Neural progenitor cell (in vitro differentiated cells): ENCODE measurements at places on chromosomes 12 and 14.

DNA sequence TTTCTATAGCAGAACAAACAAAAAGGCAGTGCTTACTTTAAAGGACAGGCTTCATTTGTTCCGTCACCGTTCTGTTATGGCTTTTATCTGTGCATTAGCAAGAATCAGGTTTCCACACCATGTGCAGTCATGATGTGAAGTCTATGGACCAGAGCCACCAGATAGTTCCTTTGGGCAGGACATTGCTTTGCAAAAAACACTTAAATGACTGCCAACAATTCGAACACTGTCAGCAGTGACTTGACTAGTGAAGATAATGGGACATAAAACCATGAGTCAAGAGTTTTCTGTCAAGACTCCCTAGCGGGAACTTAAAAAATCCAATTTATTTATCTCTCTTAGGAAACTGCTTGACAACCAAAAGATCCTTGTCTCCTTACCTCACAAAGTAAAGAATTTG, 80.3 kb downstream of the NKX2-1 start:
- H3K4me1 ChIP-seq = peaks cover 47% of the 10 kb centered on the region
- no peak for DNase-seq
- peaks cover 90% of the 10 kb centered on the region for H3K27me3 ChIP-seq

DNA sequence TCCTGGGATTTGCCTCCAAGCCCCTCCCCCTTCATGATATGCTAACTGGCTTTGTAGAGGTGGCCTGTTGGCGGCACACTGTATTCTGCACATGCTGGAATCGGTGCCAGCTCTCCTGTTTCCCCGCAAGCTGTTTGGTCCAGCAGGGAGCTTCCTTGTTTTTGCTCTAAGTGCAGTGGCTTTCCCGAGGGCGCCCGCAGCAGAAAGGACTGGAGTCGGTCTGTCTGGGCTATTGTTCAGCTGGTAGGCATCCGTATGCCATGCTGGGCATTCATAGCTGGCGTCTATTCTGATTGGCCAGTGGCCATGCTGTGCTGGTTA, 88.9 kb upstream of the MED13L start:
- H3K4me3 ChIP-seq = no peak overlapping the region
- H3K27me3 ChIP-seq = no peaks in the 10 kb centered on the region
- H3K27ac ChIP-seq = no peak overlapping the region
- peak; percentile 21 for DNase-seq
- H3K36me3 ChIP-seq = no peaks in the 10 kb centered on the region

DNA sequence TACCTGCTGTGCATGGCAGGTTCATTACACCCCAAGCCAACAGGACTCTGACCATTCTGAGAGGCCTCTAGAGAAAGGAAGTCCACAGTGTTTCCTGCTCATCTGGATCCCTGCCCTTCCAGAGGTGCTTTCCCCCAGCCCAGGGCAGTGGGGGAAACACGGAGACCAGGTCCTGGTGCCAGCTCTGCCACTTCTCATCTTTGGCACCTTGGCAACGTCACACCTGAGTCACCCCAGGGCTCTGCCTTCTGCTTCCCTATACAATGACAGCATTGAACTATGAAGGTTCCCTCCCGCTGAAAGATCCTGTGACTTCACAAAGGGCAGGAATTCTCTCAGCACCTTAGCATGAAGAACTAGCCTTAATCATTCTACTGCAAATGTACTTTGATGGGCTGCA, 74.9 kb downstream of the ANO2 start:
- H3K27me3 ChIP-seq = no peaks in the 10 kb centered on the region
- H3K27ac ChIP-seq = no peak overlapping the region
- no peak overlapping the region for H3K4me3 ChIP-seq
- H3K4me1 ChIP-seq = peaks cover 12% of the 10 kb centered on the region
- no peaks in the 10 kb centered on the region for H3K36me3 ChIP-seq

DNA sequence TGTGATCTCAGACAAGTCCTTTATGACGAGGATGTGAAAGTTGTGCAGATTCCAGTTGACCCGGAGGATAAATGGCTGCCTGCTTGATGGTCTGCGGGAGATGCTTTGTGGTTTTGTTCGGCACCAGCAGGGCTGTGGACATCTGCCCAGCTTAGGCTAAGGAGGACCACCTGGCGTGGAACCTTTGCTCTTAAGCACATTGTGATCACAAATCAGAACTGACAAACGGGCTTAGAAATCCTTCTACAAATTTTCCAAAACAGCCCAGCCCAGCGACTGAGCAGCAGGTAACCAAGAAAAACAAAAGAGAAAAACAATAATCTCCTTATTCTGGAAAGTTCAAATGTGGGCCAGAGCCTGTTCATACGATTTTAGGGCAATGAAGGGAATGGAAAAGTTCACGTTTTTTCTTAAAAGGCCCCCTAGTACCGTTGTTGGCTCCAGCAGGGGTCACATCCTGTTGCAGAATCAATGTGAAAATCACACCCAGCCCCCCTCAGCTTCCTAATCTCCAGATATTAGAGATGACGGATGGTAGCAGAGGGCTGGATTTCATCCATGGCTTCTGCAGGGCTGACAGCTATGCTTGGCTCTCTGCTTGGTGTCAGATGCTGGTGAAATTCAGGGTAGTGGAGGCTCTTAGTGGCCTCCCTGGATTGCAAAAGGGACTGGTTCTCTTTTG, 81.1 kb upstream of the RFLNA start:
- no peaks in the 10 kb centered on the region for H3K27me3 ChIP-seq
- H3K27ac ChIP-seq = no peak overlapping the region
- DNase-seq = peak; percentile 28
- no peak overlapping the region for H3K4me3 ChIP-seq

GRCh38 chr12:93402333-93403311, 24.9 kb downstream of the NUDT4 start:
- no peaks in the 10 kb centered on the region for H3K27me3 ChIP-seq
- H3K36me3 ChIP-seq = no peaks in the 10 kb centered on the region
- no peak overlapping the region for H3K27ac ChIP-seq
- H3K4me3 ChIP-seq = no peak overlapping the region
- no peak for DNase-seq

- no peaks in the 10 kb centered on the region for H3K36me3 ChIP-seq
- H3K4me1 ChIP-seq = peaks cover 14% of the 10 kb centered on the region
- H3K27ac ChIP-seq = no peak overlapping the region
- H3K4me3 ChIP-seq = no peak overlapping the region
- peaks cover 13% of the 10 kb centered on the region for H3K27me3 ChIP-seq
- DNase-seq = no peak
Observed at GRCh38 chr14:103881268-103882201, 34.2 kb upstream of the PPP1R13B start.

- DNase-seq = no peak
- H3K4me1 ChIP-seq = no peaks in the 10 kb centered on the region
- H3K27me3 ChIP-seq = no peaks in the 10 kb centered on the region
- H3K27ac ChIP-seq = no peak overlapping the region
Observed at GRCh38 chr12:55982319-55982936, 8.6 kb downstream of the RAB5B start.

DNA sequence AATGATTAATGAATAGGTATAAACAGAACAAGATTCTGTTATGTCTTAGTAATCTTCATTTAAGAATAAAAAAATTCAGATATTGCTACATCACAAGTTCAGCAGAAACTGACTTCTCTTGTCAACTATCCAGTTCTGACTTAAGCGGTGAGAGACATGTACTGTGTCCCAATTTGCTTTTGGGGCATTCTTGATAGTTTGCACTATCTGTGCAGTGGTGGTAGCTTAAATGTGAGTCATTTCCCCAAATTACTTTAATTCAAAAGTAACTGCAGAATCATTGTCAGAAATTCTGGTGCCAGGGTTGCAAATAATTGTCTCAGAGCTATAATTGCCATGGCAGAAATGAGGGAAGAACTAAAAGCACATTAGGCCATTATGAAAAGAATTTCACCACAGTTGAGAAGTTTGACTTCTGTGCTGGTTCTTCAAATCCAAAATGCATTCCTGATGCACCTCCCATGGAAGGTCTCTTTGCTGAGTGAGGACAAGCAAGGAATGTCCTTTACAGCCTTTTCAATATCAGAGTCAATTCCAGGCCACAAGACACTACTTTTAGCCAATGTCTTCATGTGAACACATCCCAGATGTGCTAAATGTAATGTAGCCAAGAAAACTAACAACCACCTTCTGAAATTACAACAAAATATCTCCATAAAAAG, 304.7 kb downstream of the SSPN start:
- H3K4me3 ChIP-seq = no peak overlapping the region
- no peak overlapping the region for H3K27ac ChIP-seq
- no peaks in the 10 kb centered on the region for H3K27me3 ChIP-seq
- no peaks in the 10 kb centered on the region for H3K36me3 ChIP-seq
- no peak for DNase-seq

DNA sequence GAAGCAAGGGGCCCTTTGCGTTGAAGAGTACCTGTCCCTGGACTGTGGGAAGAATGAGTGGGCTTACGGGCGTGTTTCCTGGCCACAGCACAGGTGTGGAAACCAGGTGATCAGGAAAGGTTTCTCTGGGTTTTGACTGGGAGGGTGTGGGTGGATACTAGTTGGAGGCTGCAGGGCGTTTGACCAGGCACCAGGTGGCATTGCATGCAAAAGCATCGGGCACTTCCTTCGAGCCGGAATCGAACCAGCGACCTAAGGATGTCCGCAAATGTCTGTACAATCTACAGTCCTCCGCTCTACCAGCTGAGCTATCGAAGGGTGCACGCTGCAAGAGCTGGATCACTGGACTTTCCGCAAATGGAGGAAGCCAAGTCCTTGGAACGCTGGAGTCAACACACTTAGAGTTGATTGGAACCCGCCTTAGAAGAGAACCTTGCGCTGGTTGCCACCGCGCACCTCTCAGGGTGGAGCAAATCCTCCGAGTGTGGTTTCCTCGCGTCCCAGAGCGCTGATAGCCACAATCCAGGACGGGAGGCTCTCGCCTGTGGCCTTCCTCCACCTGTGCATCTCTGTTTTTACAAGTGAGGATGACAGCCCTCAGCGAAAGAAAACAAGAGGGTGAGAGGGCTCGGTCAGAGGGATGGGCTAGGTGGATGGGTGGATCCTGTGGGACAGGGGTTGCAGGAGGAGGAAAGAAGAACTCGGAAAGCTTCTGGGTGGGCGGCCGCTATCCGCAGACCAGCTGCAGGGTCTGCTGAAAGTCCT, 21.2 kb upstream of the RNASE4 start:
- peaks cover 72% of the 10 kb centered on the region for H3K27me3 ChIP-seq
- DNase-seq = peak; percentile 82
- H3K36me3 ChIP-seq = no peaks in the 10 kb centered on the region
- H3K4me1 ChIP-seq = no peaks in the 10 kb centered on the region
- no peak overlapping the region for H3K27ac ChIP-seq

DNA sequence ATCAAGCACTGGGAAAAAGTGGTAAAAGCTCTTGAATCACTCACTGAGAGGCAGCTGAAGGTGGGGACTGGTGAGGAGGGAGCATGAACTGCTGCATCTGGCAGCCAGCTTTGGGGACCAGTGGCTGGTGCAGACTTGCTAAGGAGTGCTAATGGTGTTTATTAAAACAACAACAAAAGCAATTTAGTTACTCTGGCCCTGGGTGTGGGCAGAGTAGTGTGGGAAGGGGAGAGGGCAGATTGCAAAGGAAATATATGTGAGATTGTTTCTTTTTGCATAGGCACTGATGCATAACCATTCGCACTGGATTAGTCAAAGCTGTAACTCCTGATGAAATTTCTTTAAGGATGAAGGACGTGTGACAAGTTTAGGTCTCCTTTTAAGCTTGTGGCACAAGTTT, 8.1 kb downstream of the TXNRD1 start:
- no peaks in the 10 kb centered on the region for H3K36me3 ChIP-seq
- no peak overlapping the region for H3K4me3 ChIP-seq
- DNase-seq = no peak
- H3K4me1 ChIP-seq = no peaks in the 10 kb centered on the region

- H3K4me1 ChIP-seq = no peaks in the 10 kb centered on the region
- H3K36me3 ChIP-seq = no peaks in the 10 kb centered on the region
- no peaks in the 10 kb centered on the region for H3K27me3 ChIP-seq
- no peak for DNase-seq
- H3K4me3 ChIP-seq = no peak overlapping the region
- no peak overlapping the region for H3K27ac ChIP-seq
Observed at GRCh38 chr12:6031001-6031400, 85.9 kb upstream of the ANO2 start.

GRCh38 chr12:132176920-132177551, 32.8 kb downstream of the NOC4L start:
- DNase-seq = no peak
- H3K27ac ChIP-seq = no peak overlapping the region
- H3K36me3 ChIP-seq = no peaks in the 10 kb centered on the region
- no peaks in the 10 kb centered on the region for H3K4me1 ChIP-seq
- H3K27me3 ChIP-seq = peaks cover 99% of the 10 kb centered on the region

- H3K4me3 ChIP-seq = no peak overlapping the region
- DNase-seq = no peak
- H3K27ac ChIP-seq = no peak overlapping the region
- no peaks in the 10 kb centered on the region for H3K27me3 ChIP-seq
- no peaks in the 10 kb centered on the region for H3K36me3 ChIP-seq
- no peaks in the 10 kb centered on the region for H3K4me1 ChIP-seq
Observed at GRCh38 chr12:31835276-31835882, 106.6 kb upstream of the AMN1 start.

- no peak for DNase-seq
- no peak overlapping the region for H3K27ac ChIP-seq
- no peaks in the 10 kb centered on the region for H3K36me3 ChIP-seq
Observed at GRCh38 chr14:101707863-101708620, 53.5 kb upstream of the PPP2R5C start.

GRCh38 chr14:73757876-73758391, 43.8 kb upstream of the PNMA1 start:
- no peak for DNase-seq
- peaks cover 51% of the 10 kb centered on the region for H3K27me3 ChIP-seq
- no peaks in the 10 kb centered on the region for H3K36me3 ChIP-seq

- H3K4me3 ChIP-seq = no peak overlapping the region
- peaks cover 17% of the 10 kb centered on the region for H3K4me1 ChIP-seq
- peak; percentile 58 for DNase-seq
Observed at GRCh38 chr12:129657179-129657578, 246.6 kb downstream of the TMEM132D start.

- no peak for DNase-seq
- H3K36me3 ChIP-seq = no peaks in the 10 kb centered on the region
- no peaks in the 10 kb centered on the region for H3K27me3 ChIP-seq
- H3K27ac ChIP-seq = no peak overlapping the region
- H3K4me1 ChIP-seq = peaks cover 15% of the 10 kb centered on the region
- no peak overlapping the region for H3K4me3 ChIP-seq
Observed at GRCh38 chr14:39425947-39426346, 6.3 kb downstream of the FBXO33 start.

DNA sequence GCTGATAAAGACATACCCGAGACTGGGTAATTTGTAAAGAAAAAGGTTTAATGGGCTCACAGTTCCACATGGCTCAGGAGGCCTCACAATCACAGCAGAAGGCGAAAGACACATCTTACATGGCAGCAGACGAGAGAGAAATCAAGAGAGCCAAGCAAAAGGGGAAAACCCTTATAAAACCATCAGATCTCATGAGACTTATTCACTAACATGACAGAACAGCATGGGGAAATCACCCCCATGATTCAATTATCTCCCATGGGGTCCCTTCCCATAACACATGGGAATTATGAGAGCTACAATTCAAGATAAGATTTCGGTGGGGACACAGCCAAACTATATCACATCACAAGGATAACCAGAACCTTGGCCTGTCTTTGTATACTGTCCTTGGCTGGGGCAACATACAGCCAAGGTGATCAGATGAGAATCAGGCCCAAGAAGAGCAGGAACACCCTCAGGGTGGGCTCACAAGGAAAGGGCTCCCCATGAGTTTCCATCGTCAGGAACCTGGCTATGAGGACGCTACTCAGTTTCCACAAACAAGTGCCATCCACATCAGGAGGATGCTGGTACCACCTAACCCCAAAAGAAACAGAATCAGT, 152.7 kb downstream of the FOXN3 start:
- H3K27me3 ChIP-seq = no peaks in the 10 kb centered on the region
- no peak overlapping the region for H3K27ac ChIP-seq
- no peak overlapping the region for H3K4me3 ChIP-seq
- no peak for DNase-seq
- peaks cover 13% of the 10 kb centered on the region for H3K4me1 ChIP-seq
